ENCODE measurements at places on chromosomes 3 and 15.

DNA sequence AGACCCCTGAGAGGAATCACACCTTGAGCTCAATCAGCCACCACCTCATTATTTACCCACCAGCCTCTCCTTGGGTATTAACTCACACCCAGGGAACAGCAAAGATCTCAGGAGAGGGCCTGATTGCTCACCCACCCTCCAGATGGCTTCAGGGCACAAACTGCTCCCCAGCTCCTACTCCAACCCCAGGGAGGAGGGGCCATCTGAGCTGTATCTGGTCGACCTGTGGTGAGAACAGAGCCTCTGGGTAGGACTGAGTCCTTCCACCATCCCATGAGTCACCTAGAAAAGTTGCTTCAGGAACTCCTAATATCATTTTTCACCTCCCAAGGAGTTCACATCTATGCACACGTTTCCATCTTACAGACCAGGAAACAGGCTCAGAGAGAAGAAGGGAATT lies 44.8 kb upstream of the HES1 start:
- DNase-seq = peak; percentile 23

GRCh38 chr3:159839561-159840379 lies 148.9 kb upstream of the IL12A start:
- no peak for DNase-seq

DNA sequence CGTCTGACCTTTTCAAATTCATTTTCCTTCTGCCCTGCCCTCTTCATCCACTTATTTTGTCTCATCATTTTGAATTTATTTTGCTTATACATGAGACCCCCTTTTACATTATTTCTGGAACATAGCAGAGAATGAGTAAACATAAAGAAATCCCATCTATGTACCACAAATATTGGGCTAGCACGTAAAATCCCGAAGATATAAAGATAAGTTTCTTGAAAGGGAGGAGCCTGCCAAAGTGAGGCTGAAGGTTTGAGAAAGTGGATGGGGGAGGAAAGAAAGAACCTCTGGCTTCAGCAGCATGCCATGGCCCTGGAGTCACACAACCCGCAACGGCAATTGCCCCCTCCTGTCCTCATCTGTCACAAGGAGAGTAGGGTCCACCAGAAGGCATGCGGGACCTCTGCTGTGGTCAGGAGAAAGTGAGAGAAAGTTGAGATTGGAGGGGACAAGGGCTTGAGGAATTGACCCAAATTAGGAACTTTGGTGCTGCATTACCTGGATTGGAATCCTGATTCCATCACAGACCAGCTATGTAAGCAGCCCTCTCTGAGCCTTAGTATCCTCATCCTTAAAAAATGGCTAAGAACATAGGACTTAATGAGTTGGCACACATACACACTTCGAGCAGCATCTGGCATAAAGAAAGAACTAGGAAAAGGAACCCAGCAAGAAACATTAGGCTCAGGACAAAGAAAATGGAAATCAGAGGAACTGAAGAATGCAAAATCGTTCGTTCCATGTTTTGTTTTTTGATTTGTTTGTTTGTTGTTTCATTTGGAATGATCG lies 53.7 kb upstream of the GYG1 start:
- no peak for DNase-seq

GRCh38 chr15:88323468-88323867 lies 66.9 kb upstream of the NTRK3 start:
- no peak for DNase-seq

DNA sequence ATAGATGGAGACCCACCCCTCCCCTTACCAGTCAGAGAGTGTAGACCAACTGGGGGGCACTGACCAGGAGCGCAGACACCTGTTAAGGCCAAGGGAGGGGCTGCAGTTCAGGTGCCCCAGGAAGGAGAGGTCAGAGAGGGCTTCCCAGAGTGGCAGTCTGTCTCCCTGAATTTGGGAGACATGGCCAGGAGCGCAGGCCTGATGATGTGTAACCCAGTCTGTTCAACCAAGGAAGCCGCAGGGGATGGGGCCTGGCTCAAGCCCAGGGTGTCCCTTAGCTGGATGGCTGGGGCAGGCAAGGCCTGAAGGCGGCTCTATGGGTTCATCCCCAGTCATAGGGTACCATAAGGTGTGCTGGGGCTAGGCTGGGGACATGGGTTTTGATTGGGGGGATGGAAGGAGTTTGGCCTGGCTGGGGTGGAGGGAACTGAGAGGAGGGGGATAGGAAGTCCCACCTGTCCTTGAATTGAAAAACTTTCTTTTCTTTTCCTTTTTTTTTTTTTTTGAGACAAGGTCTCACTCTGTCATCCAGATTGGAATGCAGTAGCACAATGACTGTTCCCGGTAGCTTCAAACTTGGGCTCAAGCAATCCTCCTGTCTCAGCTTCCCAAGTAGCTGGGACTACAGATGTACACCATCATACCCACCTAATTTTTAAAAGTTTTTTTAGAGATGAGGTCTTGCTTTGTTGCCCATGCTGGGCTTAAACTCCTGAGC lies 75.7 kb downstream of the SMAD6 start:
- no peak for DNase-seq

GRCh38 chr3:187264021-187264420 lies 27.5 kb downstream of the MASP1 start:
- peak; percentile 69 for DNase-seq
